Stromal cell of bone marrow (primary cell): ENCODE measurements at places on chromosomes 1 and 21.

GRCh38 chr1:201110138-201110537, 2.1 kb downstream of the CACNA1S start:
- no peak for DNase-seq

- no peak for DNase-seq
Observed at GRCh38 chr1:14983277-14983676, 170.3 kb upstream of the TMEM51 start.

DNA sequence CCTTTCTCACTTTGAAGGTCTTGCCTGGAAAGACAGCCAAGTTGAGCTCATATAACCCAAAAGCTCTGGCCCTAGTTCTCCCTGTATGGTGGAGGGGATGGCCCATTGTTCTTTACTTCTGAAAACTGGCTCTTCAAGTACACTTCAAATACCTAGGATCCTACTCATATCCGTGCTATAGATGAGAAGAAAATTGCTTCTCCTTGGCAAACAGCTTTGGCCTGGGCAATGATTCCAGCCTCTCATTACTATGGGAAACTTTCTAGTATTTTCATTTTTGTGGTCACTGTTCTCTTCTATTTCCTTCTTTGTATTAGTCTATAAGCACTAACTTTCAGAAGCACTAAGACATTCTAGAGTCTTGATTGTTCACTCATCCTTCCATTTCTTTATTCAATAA, 53.7 kb downstream of the ZNF697 start:
- peak; percentile 6 for DNase-seq

GRCh38 chr1:218529646-218530300, 184.6 kb downstream of the TGFB2 start:
- no peak for DNase-seq

GRCh38 chr1:42910985-42911384, 47.7 kb downstream of the SLC2A1 start:
- no peak for DNase-seq

DNA sequence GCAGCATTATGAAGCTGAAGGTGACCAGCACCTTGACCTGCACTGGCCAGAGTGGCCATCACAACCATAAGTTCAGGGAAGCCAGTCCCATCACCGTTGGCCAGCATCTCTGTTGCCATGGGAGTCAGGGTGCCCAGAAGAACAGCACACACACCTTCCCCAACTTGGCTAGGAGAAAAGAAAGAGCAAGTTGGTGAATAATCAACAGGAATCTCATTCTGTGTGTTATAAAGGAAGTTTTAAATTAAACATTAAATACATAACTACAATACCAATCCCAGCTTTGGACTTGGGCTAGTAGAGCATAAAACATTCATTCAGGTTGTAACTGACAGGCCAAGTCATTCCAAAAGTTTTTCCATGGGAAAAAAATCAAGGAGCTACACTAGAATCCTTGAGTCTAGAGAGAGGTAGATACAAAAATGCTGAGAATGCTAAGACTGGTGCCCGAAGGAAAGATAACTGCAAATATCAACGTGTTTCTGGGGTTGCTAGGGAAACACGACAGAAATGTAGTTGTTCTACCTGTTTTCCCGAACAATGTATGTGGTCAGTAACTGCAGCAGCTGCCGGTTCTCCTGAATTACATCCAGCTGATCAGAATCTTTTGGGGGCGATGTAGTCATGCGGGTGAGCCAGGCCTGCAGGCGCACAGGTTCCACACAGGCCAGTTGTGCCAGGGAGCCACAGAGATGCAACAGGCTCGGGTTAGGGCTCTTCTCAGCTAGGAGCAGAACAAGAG, 45.6 kb downstream of the UBR4 start:
- DNase-seq = no peak

GRCh38 chr1:72837781-72838180, 555.4 kb upstream of the NEGR1 start:
- no peak for DNase-seq

DNA sequence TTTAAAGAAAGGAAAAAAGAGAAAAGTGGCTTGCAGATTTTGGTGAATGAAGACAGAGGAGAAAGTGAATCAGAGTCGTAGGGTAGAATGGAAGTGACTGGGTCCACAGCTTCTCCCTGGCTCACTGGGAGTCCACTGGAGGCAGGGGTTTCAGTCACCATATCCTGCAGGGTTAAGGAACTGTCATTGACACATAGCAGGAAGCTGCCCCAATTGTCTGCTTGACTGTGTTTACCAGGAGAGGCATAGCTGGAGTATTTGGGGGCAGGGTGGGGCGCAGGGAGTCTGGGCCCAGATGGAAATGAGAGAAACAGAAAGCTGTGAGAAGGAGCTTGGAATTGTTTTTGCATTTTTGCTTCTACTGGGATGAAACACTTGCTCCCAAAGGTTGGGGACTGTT, 228.8 kb upstream of the CSF3R start:
- DNase-seq = no peak

- DNase-seq = no peak
Observed at GRCh38 chr1:93810316-93810715, 68.7 kb downstream of the DNTTIP2 start.

DNA sequence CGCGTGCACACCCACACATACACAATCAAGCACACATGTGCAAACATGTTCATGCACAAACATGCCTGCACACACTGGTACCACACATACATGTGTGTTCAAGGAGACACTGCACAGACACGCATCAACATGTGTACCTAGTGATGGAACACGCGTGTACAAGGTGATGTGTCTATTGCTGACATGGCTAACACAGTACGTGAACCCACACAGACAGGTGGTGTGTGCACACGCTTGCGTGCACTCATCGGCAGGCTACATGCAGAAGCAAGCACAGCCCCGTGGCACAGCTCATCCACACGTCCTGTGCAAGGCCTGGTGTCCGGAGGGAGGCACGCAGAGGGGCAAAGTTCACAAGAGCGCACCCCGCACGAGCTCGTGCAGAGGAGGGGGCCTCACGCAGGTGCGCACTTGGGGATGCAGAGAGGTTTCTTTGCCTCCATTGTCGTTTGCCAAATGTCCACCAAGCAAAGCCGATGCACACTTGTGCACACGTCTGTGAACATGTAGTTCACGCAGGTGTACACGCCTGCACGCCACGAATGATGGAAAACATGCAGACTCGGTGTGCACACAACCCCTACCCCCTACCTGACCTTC, 969 bp downstream of the ACAP3 start:
- no peak for DNase-seq

DNA sequence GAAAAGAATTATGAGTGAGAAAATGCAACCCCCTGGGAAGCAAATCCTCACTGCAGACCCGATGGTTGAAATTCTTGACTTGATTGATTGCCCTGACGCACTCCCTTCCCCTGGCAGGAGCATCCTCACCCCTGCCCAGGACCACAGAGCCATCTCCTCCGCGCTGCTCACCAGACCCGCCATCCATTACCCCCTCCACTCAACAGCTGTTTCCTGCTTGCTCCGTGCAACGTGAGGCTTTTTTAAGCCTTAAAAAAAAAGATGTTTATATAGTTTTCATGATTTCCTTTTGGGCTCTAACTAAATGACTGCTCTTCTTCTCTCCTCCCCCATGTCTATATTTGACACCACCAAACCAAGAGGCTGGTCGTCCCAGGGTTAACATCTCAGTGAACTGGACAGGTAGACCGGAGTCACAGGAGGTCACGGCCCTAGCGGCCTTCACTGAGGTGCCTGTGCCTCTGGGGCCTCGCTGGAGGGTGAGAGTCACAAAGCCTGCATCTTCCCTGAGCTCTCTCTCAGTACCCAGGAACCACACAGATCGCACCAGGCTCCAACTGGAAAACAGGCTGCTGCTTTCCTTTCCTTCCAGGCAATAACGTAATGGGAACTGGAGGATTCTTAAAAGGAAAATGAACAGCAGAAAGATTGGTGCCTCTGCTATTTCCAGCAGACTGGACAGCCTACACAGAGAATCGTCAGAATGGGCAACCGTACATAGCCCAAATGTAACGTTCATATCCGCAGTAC, 49.8 kb downstream of the ZBTB18 start:
- DNase-seq = no peak

DNA sequence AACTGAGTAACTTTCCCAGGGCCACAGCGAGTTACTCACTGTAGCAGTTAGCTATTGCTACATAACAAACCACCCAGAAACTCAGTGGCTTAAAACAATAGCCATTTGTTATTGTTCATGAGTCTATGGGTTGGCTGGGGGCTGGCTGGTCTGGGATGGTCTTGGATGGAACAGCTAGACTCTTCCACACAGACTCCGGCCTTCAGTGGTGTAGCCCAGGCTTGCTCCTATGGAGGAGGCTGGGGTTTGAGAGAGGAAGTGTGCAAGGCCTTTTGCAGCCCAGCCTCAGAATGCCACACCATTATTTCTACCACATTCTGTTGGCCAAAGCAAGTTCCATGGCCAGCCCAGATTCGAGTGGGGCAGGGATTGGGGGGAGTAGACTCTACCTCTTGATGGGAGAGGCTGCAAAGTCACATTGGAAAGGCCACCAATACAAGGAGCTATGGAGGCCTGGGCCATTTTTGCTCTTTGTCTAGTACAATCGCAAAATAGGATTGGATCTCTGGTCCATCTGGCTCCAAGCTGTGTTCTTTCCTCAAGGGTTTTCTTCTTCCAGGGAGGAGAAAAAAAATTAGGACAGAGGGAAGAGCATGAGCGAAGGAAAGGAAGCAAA, 37.5 kb upstream of the TTC22 start:
- no peak for DNase-seq

DNA sequence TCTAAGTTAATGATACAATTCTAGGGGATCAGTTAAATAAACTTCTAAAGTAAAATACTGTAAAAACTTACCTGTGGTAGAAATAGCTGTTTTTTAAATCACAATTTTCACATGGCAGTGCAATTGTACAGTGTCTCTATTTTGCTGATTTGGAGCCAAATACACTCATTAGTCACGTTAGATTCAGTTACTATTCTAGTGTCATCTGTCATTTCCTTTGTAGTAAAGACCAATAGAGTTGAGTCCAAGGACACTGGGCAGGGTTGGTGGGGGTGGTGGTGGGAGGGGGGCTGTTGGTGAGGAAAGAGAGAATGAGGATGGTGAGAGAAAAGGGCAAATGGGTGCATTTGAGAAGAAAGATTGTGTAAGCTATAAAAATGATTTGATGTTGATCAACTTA, 33.6 kb downstream of the CD55 start:
- DNase-seq = no peak

- DNase-seq = peak; percentile 47
Observed at GRCh38 chr1:150186789-150187559, 37.3 kb downstream of the PLEKHO1 start.

- DNase-seq = no peak
Observed at GRCh38 chr1:93910305-93910704, 1.1 kb upstream of the GCLM start.
